ENCODE measurements at places on chromosomes 6 and 20.

DNA sequence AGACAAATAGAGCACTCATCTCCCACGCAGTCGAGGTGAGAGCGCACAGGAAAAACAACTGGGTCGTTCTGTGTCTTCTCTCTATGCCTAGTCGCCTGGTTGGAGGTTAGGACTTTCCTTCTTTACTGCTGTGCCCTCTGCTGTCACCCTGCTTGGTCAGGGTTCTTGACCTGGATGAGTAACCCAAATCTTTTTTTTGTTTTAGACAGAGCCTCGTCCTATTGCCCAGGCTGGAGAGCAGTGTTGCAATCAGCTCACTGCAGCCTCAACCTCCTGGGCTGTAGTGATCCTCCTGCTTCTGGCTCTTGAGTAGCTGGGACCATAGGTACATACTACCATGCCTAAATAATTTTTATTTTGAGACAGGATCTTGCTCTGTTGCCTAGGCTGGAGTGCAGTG lies 24.5 kb downstream of the PRPF6 start:
- no peak for DNase-seq

- DNase-seq: no peak
Observed at GRCh38 chr6:1044040-1044836, 267.7 kb upstream of the FOXQ1 start.

GRCh38 chr6:51678905-51679620 lies 408.4 kb downstream of the PKHD1 start:
- no peak for DNase-seq

- DNase-seq: no peak
Observed at GRCh38 chr6:10521104-10521808, at the start of gene GCNT2. GCNT2 (plus strand) TSS chr6:10521351; CDS start chr6:10528912, 7,561 bp downstream.

DNA sequence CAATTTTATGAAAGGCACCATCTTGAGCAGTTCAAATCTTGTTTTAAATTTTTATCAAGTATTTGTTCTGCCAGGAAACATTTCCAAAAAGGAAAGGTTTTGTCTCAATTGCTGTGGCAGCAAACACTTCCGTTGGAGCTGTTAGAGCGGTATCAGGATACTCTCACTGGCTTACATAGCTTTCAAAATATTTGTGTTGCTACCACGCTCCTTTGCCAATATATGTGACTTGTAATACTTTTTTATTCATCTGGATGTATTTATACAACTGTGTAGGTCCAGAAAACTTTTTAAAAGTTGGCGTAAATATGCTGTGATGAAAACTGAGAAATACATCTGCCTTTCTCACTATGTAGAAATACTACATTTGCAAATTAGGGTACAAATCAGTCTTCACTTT lies 37.8 kb upstream of the NHSL1 start:
- no peak for DNase-seq
